ENCODE measurements at places on chromosomes 2 and 18.

GRCh38 chr2:205405194-205405593 is 277.1 kb upstream of the NRP2 start:
- DNase-seq = no peak

- DNase-seq = peak; percentile 88
Measured at GRCh38 chr18:63155169-63155852, 164.3 kb downstream of the BCL2 start.

DNA sequence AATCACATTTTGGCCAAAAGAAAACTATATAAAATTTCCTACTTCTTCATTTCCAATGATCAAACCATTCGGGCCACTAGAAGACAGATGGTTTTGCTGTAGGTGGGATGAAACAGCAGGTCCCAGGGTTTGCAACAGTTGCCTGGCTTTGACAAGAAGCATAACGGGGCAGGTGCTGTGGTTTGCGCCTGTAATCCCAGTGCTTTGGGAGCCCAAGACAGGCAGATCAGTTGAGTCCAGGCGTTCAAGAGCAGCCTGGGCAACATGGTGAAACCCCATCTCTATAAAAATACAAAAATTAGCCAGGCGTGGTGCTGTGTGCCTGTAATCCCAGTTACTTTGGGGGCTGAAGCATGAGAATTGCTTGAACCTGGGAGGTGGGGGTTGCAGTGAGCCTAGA is 81.4 kb upstream of the XPO1 start:
- no peak for DNase-seq

- DNase-seq = no peak
Measured at GRCh38 chr2:191059308-191059707, 45.3 kb upstream of the STAT1 start.

DNA sequence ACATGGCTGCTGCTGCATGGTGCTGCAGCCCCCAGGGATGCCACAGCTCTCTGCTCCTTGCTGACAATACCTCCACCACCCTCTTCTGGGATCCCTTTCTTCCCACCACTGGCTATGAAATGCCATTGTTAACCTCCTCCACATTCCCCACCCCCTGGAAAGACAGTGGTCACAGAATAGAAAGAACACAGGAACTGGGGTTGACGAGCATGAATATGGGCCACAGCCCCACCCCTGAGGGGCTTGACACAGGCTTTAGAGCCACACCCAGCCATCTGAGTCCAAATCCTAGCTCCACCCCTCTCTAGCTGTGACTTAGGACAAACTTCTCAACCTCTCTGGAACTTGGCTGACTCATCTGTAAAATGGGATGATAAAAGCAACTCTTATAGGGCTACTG is 47.3 kb downstream of the TMEM163 start:
- DNase-seq = no peak

DNA sequence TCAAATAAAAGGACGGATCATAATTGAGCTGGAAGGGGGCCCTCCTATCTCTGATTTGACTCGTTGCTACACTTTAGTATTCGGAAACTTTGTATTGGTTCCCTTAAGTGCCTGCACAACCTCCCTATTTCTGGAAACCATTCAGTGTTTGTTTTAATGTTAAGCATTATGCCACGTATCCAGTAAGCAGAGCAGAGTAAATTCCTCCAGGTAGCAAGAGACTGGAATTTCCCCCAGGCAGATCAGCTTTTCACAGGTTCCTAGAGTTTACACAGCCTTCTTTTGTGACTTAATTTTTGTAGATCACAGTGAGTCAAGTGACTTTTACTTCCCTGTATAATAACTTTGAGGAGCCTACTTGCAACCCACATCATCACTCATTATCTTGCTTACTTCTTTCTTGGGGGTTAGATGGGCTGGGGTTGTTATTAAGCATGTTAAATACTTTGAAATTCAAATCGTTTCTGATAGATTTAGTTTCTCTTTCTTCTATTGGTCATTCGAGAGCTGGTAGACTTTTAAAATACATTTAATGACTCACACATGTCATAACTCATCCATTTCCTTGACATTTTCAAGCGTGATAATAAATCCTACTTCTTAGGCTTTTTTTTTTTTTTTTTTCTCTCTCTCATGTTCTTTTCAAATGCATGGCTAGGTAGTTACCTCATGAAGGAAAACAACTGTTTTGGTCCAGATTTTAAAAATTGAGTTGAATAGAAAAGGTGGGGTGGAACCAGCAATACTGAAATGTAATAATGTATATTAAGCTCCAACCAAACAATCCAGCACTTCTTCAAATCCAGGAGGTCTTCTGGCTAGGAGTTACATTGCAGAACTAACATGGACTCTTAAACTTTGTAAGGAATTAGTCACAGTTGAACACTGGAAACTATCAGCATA is 219.3 kb downstream of the NEDD4L start:
- no peak for DNase-seq

- no peak for DNase-seq
Measured at GRCh38 chr2:186709529-186710450, 15.9 kb downstream of the FAM171B start.

- peak; percentile 23 for DNase-seq
Measured at GRCh38 chr18:32549248-32550110, 78.8 kb upstream of the GAREM1 start.

- no peak for DNase-seq
Measured at GRCh38 chr2:50466685-50467084, 565.2 kb downstream of the NRXN1 start.
